ENCODE measurements at places on chromosomes 5 and 9.

DNA sequence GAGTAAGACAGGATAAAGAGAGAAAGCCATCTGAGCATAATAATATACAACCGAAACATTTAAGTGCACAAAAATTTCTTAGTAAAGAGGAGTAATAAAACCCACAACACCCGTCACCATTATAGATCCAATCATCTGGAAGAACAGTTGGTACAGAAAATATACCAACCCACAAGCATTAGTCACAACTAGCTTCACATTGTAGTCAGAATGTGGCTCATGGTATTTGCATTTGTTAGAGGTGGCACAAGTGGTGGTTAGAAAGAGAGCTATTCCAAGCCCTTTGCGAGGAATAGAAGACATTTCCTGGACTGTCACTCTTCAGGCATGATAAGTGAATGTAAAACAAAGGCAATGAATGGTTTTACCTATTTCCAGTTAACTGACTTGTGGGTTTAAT is 677.5 kb upstream of the ST8SIA4 start:
- DNase-seq: no peak

- DNase-seq: no peak
Measured at GRCh38 chr5:93674866-93675459, 66.4 kb downstream of the POU5F2 start.

- DNase-seq: peak; percentile 99
Measured at GRCh38 chr5:95554647-95555548, at the start of the genes ARSK and SKIC3. TSS of gene ARSK (plus strand) at chr5:95555101. CDS start at chr5:95555279, 178 bp downstream. TSS of gene SKIC3 (minus strand) at chr5:95554977. CDS start at chr5:95547150, 7,827 bp downstream.

DNA sequence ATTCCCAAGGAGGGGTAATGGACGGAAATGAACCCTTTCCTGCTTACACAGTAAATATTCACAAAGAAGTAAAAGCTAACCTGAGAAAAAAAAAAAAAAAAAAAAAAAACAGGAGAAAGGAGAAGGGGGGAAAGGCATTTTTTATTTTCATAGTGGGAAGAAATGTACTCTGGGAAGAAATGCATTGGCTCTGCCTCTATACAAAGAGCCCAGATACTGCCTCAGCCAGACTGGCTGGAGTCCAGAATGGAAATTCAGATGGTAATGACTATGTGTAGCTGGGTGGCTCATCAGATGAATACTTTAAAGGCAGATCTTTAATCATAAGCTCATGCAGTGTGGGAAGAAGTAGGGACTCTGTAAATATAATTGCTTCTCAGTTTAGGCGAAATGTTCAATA is 124.9 kb upstream of the ZNF608 start:
- DNase-seq: no peak

GRCh38 chr5:91007780-91008402 is 375.2 kb downstream of the ARRDC3 start:
- DNase-seq: no peak

- no peak for DNase-seq
Measured at GRCh38 chr9:74284581-74285450, 212.3 kb upstream of the RORB start.

DNA sequence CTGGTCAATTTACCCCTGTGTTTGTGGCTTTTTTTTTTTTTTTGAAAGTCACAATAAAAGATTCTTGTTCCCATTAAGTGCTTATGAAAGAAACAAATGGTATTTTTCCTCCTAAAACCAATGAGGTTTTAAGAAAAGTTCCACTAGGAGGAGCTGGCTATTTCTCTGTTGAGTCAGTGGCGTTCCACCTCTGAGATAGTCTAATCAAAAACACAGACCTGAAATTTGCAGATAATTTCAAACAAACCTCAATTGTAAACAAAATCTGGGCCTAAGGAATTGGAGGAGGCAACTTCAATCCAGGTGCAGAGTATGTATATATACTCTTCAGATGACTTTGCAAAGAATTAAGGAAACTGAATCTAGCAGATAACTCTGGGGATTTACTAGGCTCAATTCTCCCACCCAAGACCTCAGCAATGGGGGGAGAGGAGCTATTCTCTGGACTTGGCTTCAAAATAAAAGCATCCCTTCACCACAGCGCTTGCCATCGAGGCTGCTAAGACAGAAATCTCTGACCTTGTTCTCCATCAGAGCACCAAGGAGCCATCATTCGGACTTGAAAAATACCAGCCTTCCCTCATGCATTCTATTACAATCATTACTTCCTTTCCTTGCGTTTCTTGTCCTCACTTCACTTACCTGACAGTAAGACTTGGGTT is 52.4 kb downstream of the FANCC start:
- DNase-seq: peak; percentile 35

DNA sequence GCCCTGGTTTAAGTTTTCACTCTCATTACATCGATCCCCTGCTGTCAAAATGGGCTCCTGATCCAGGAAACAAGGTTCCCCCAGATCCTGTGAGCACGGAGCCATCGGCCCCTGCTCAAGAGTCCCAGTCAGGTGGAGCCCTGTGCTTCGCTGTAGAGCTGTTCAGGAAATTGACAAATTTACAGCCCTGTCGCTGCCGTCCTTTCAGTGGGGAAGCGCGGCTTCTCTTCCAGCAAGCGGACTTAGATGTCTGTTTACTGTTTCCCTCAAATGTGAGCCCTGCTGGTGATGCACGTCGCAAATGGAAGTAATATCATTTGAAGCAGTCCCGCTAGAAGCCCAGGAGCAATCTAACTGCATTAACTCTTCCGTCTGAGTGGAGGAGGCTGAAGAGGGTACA is 760.9 kb upstream of the WWC1 start:
- no peak for DNase-seq

GRCh38 chr5:73796164-73797131 is 170.5 kb downstream of the ARHGEF28 start:
- peak; percentile 23 for DNase-seq

DNA sequence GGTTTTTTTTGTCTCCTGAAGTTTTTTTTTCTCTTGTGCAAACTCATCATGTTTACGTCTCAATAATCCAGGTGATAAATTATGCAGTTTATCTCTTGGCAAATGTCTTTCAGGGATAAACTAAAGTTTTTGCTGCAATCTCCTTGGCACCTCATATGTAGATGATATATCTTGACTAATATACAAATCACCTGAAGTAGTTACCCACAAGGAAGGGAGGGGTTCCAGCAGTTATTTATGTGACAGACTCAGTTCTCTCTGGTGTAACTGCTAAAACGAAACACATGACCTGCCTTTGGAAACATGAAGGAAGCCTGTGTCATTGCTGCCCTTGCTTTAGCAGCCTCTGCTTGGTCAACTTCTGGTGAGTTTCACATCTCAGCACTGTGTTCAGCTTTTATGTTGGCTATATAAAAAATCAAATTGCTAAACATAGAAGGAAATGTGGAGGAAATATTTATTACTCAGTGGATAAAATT is 39.3 kb upstream of the KIAA1958 start:
- no peak for DNase-seq

DNA sequence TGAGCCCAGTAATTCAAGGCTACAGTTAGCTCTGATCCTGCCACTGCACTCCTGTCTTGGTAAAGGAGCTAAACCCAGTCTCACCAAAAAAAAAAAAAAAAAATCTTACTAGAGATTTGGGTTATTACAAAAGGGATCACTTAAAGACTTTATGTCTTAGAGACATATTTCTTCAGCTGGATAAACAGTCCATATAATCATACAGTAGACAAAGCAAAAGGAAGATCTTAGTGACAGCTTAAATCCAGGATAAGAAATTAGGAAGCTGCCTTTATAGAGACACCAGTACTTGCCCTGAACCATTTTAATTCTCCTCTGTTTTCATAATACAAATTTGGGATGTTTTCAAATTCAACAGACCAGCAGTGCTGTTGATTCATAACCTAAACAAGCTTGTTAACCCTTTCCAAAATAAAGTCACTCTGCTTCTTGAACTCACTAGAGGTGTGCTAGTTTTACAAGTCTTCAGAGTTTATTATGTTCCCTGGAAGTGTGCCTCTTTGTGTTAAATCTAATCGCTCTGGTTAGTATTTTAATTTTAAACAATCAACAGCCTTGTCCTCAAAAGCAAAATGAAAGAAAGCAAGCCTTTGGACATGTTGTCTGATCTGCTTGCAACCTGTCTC is 255.5 kb downstream of the ARRDC3 start:
- DNase-seq: no peak

DNA sequence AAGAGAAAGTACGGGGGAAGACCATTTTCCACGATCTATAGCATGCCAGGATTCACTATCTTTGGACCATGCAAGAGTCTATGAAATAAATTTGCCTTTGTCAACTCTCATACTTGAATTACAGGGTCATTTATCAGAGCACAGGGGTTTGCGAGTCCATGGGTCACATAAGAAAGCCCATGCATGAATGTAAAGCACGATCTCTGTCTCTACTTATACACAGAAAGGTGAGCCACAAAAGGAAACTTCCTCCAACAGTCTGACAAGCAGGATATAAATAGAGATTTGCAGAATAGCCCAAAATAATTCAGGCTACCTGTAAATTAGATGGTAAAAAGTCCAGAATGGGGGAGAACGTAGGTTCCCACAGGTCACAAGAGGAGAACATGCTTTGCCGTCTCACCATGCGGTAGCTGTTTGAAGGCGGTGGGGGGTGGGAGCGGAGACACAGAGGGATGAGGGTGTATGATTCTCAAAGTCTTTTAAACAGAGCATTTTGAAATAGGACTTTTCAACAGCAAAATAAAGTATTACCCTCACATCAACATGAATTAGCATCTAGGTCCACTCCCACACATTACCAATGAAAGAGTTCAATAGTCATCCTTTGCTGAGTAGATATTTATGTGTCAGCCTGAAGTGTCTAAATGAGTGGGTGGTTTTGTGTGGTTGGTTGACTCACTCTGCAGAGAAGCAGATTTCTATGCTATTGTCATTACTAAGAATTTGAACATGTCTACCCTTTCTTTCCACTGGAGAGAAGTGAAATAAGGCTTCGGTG is 279.7 kb downstream of the EBF1 start:
- DNase-seq: no peak

- DNase-seq: no peak
Measured at GRCh38 chr9:126518763-126519162, 95.0 kb upstream of the LMX1B start.

DNA sequence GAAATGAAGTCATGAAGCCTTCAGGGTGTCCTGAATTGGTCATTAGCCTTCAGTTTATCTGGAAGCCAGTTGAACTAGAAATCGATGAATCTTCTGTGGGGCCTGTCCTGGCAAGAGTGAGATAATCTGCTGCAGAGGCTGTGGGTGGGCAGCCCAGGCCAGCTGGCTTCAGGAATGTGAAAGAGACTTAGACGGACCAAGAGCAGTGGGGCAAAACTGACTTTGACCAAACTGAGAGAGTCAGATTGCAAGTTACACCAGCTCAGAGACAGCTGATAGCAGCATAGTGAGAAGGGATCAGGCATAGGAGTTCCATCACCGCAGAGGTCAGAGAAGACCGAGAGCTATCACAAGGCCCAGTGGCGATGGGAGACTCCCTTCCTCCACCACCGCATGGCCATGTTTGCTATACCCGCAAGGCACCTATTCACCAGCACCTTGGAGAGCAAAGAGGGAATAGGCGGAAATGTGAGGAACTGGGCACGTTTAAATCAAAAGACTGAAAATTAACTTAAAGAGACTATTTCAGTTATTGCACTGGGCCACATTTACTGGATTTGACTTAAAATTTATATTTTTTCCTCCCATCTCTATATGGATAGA is 50.0 kb upstream of the GLIS3 start:
- no peak for DNase-seq

DNA sequence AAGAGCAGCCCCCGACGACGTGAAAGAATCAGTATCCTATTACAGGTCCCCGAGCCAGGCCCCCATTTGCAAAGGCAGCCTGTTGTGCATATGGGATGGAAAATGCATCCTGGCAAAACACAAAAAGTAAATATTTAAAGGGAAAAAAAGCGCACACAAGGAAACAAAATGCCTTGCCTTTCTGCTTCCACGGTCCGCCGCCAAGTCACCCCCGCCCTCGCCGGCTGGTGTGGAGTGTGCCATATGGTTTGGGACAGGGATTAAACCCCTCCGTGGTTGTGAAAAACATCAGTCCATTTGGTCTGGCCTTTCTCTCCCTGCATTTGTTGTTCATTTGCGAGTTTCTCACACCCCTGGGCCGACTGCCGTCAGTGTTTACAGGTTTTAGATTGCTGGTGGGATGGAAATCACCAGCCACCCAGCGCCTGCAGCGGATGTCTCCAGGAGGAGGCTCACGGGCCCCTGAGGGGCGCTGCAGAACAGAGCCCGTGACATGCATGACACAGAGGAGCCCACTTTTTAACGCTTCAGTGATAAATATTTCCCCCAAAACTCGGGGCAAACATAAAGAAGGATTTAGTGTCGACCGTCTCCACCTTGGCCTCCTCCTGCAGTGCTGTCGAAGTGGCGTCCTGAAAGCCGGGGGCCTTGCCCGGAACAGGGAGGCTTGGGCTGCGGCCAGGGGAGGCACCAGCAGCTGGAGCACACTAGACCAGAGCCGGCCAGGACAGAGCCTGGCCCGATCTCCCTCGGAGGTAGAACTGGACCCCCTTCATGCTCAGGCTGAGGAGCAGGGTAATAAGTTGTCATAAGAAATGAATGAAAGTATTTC is 161.5 kb downstream of the HSD17B3 start:
- DNase-seq: no peak

GRCh38 chr5:168645195-168645594 is 66.0 kb upstream of the PANK3 start:
- DNase-seq: no peak

GRCh38 chr5:97929383-97929782 is 746.3 kb upstream of the RIOK2 start:
- no peak for DNase-seq

DNA sequence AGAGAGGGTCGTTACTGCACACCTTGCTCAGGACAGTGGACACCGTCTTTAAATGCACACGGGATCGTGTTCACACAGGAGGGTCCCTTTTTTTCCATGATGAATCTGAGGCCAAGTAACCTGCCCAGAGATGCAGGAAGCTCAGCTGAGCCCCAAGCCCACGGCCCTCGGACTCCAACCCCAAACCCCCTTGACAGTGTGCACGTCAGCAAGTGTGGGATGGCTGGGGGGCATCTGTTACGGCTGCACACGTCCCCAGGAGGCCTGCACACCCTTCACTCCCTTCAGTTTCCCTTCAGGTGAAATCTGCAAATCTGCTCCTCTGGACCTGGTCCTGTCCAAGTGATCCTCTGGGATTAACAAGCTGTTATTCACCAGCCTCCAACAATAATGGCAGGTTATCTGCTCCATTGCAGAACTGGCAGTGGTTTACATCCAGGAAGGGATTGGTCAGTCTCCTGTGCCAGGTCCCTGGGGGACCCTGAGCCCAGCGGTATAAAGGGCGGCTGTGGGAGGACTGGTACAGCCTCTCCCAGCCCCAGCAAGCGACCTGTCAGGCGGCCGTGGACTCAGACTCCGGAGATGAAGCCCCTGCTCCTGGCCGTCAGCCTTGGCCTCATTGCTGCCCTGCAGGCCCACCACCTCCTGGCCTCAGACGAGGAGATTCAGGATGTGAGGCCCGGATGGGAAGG is at the start of gene LCN1:
LCN1 (plus strand) TSS at position 525 of the 692 bp plus-strand sequence; CDS start at position 583, 58 bp downstream.
- no peak for DNase-seq

DNA sequence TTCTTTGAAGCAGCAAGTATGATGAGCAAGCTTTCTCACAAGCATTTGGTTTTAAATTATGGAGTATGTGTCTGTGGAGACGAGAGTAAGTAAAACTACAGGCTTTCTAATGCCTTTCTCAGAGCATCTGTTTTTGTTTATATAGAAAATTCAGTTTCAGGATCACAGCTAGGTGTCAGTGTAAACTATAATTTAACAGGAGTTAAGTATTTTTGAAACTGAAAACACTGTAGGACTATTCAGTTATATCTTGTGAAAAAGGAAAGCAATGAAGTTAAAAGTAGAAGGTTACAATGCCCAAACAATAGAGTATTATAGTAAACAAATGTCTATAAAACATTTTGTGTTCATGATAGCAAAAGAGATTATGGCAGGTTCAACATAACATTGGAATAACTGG is 88.6 kb downstream of the JAK2 start:
- no peak for DNase-seq

- no peak for DNase-seq
Measured at GRCh38 chr9:96450613-96451528, 902 bp downstream of the HABP4 start.

- DNase-seq: no peak
Measured at GRCh38 chr5:89721353-89721752, 688.2 kb downstream of the CETN3 start.
